Naive B cell (primary cell): ENCODE measurements at places on chromosomes 6 and 20.

GRCh38 chr6:166798652-166799051, 157.7 kb downstream of the RNASET2 start:
- DNase-seq = no peak
- no peaks in the 10 kb centered on the region for H3K36me3 ChIP-seq
- H3K27ac ChIP-seq = no peak overlapping the region
- H3K4me3 ChIP-seq = no peak overlapping the region

DNA sequence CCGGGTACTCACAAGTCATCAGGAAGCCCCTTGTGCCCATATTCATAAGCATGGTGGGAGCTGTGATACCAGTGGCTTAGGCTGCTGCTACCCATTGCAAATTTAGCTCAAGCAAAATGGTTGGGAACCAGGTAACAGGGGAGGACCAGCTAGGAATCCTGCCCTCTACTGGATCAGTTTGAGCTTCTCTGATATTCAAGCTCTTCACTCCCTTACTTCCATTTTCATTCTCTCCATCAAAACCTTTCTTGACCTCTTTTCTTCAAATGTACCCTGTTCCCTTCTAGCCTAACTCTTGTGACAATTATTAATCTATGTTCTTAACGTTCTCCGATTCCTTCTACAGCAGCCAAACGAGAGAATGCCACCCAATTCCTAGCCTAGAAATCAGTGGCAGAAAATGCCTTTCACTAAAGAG, 9.7 kb downstream of the NOL7 start:
- H3K4me3 ChIP-seq = no peak overlapping the region
- H3K27me3 ChIP-seq = no peaks in the 10 kb centered on the region
- peaks cover 8% of the 10 kb centered on the region for H3K36me3 ChIP-seq
- peak overlapping the region; percentile 2 for H3K27ac ChIP-seq
- peak; percentile 33 for DNase-seq
- H3K4me1 ChIP-seq = peaks cover 4% of the 10 kb centered on the region

DNA sequence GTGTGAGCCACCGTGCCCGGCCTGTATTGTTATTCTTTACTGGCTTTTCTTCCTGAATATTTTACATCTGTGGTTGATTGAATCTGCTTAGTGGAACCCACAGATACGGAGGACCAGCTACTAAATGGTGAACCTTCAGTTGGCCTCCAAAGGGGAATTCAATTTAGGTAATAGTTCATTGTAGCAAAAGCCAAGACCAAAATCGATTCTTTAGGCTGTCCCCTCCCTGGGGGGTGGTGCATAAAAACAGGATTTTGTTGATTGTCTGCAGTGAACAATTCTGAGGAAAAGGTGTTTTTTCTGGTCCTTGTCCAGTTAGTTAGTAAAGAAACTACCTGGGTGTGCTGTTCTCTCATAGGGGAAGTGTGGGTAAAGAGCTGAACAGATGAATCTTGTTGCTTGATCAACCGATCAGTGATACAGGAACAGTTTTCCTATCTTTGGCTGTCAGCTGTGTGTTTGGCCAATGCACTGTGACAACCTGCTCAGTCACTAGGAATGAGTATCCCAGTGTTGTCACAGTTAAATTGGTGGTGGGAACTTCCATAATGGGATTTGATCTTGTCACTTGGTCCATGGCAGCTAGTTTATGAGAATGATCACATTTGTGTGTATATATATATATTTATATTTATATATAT, 19.5 kb downstream of the LHFPL5 start:
- H3K27ac ChIP-seq = no peak overlapping the region
- peaks cover 9% of the 10 kb centered on the region for H3K4me1 ChIP-seq
- peaks cover 3% of the 10 kb centered on the region for H3K27me3 ChIP-seq

GRCh38 chr6:54916858-54917257, 70.3 kb downstream of the FAM83B start:
- no peak for DNase-seq
- no peaks in the 10 kb centered on the region for H3K36me3 ChIP-seq
- H3K4me3 ChIP-seq = no peak overlapping the region
- no peaks in the 10 kb centered on the region for H3K27me3 ChIP-seq
- H3K27ac ChIP-seq = no peak overlapping the region

- no peaks in the 10 kb centered on the region for H3K27me3 ChIP-seq
- H3K4me3 ChIP-seq = no peak overlapping the region
- H3K4me1 ChIP-seq = no peaks in the 10 kb centered on the region
- DNase-seq = no peak
- H3K36me3 ChIP-seq = no peaks in the 10 kb centered on the region
- no peak overlapping the region for H3K27ac ChIP-seq
Observed at GRCh38 chr20:53778041-53778516, 184.4 kb upstream of the ZNF217 start.

DNA sequence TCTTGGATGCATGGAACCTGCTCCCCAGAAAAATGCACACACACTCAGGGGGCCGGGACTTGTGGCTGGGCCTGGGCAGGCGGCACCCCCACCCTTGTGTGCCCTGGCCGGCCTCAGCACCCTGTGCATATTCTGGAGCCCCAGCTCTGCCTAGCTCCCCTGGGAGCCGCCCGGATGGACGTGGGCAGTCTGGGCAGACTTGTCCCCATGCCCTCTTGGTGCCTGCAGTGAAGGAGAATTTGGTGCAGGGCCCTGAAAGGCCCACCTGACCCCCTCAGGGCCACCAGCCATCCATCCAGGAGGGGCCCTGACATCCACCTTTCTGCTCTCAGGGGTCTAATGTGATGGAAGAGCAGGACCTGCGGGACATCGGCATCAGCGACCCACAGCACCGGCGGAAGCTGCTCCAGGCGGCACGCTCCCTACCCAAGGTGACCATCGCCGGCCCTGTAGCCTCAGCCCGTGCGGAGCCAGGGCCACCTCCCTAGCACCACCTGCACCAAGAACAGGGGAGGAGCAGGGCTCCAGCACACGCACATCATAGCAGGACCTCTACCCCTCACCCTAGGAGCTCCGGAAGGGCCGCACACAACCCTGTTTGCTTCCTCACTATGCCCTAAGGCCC, 62.8 kb downstream of the TCP11 start:
- H3K27ac ChIP-seq = no peak overlapping the region
- no peak for DNase-seq
- H3K4me3 ChIP-seq = no peak overlapping the region
- peaks cover 9% of the 10 kb centered on the region for H3K36me3 ChIP-seq
- H3K4me1 ChIP-seq = peaks cover 6% of the 10 kb centered on the region

- no peak overlapping the region for H3K4me3 ChIP-seq
- H3K4me1 ChIP-seq = no peaks in the 10 kb centered on the region
- no peaks in the 10 kb centered on the region for H3K36me3 ChIP-seq
- no peak overlapping the region for H3K27ac ChIP-seq
- no peak for DNase-seq
Observed at GRCh38 chr20:44768256-44768655, 22.6 kb downstream of the KCNK15 start.

DNA sequence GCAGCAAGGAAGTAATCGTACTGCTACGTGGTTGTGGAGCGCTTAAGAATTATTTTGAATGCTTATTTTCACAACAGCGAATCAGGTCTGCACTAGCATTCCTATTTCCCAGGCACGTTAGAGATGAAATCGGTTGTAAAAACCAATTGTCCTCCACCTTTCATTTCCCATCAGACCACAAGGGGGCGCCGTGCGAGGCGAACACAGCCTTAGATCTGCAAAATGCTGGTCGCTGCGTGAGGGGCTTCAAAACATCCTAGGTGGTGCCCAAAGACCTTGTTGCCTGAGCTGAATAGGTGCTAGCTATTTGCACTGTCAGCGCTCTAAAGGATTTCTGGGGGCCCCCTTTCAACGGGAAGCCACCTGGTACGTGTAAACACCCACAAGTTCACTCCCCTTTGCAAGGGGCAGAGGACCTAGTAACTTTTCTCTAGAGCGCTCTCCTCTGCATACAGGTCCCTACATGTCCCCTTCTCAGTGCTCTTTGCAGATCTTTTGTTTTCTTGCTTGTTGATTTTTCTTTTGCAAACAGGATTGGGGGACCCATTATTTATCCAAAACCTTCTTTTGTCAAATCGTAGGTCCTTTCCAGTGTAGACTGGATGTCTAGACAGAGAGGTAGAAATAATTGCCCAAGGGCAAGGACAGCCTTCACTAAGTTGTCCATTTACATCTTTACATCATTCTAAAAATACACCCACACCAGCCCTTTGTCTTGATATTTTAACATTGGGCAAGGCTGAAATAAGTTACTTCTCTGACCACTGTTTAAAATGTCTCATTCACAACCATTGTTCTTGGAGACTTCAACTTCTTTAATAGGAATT, 59.8 kb downstream of the NEDD9 start:
- no peak overlapping the region for H3K27ac ChIP-seq
- peak overlapping the region; percentile 22 for H3K4me3 ChIP-seq
- H3K36me3 ChIP-seq = no peaks in the 10 kb centered on the region

- H3K27me3 ChIP-seq = no peaks in the 10 kb centered on the region
- H3K4me1 ChIP-seq = peaks cover 21% of the 10 kb centered on the region
- no peaks in the 10 kb centered on the region for H3K36me3 ChIP-seq
- H3K27ac ChIP-seq = peak overlapping the region; percentile 94
- H3K4me3 ChIP-seq = peak overlapping the region; percentile 60
- no peak for DNase-seq
Observed at GRCh38 chr6:31776485-31776988, 591 bp downstream of the VWA7 start.

DNA sequence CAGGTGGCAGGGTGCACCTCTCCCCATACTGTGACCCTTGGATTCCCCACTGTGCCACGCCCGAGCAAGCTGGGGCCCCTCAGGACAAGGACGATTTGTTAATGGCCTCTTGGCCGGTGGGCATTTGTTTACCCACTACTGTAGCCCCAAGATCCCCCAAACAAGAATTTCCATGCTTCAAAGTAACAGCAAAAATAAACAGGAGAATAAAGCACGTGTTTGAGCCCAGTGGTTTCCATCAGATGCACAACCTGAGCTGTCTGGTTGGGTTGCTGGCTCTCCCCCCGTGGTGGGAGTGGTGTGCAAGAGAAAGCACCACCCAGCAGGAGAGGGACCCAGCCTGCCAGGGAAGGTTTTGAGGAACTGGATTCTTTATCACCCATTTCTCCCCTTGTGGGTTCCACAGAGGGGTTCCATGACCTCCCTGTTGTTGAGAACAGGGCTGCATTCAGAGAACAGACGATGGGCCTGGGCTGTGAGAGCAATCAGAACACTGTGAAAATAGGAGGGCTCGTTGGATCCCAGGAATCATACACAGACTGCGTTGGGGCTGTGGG, 4.8 kb downstream of the CD93 start:
- H3K36me3 ChIP-seq = no peaks in the 10 kb centered on the region
- H3K4me1 ChIP-seq = peaks cover 2% of the 10 kb centered on the region
- DNase-seq = no peak
- no peak overlapping the region for H3K4me3 ChIP-seq
- H3K27me3 ChIP-seq = peaks cover 13% of the 10 kb centered on the region

DNA sequence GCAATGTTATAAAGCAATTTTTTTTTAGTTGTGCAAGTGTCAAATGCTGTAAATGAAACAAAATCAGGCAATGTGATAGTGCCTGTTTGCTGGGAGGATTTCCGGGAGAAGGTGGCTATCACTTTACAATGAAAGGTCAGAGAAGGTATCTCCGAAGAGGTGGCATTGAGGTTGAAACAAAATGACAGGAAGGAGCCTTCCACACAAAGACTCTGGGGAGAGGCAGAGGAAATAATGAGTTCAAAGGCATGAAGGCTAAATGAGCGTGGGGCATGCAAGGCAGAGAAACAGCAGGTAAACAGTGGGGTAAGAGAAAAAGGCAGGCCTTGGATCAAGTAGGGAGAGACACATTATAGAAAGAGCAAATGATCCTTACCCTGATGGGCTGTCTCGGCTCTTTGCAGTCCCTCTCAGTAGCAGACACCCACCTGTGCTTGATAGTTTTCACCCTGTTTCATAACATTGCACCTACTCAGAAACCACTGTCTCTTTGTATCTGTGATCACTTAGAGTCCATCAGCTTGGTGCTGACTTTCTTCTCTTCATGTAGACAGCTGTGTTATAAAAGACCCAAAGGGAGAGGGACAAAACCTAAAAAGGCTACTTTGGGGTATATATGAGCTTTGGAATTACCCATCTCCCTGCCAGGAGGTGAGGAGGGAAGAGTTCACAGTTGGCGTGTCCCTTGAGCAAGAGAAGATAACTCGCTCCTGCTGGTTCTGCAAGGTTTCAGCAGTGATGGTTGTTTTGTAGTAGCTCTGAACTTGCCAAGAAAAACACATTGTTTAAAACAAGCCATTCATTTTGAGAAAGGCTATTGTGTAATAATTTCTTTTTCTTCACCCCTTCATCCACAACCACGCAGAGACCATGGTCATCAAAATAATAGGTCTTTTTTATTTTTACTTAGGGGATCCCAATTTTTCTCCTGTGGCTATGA, 22.3 kb downstream of the NRN1 start:
- peaks cover 45% of the 10 kb centered on the region for H3K27me3 ChIP-seq
- peaks cover 4% of the 10 kb centered on the region for H3K4me1 ChIP-seq

- DNase-seq = no peak
- no peaks in the 10 kb centered on the region for H3K36me3 ChIP-seq
- H3K27me3 ChIP-seq = no peaks in the 10 kb centered on the region
- no peak overlapping the region for H3K4me3 ChIP-seq
- no peak overlapping the region for H3K27ac ChIP-seq
- H3K4me1 ChIP-seq = peaks cover 6% of the 10 kb centered on the region
Observed at GRCh38 chr6:36927691-36928546, 26.6 kb upstream of the PI16 start.

DNA sequence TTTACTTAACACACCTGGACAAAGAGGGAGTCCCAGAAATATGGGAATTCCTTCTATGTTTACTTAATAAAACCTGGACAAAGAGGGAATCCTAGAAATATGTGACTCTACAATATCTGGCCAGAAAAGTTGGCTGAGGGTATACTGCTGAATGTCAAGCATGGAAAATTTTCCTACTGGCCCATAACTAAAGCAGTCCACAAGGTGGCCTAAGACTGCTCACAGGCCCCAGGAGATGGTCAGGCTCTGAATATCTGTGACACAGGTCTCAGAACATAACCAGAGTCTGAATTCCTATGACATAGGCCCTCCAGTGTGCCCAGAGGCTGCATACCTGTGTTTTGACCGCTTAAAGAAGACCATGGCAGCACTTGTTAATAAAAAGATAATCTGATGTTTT, 578.2 kb upstream of the NRSN1 start:
- no peak overlapping the region for H3K27ac ChIP-seq
- no peak for DNase-seq

DNA sequence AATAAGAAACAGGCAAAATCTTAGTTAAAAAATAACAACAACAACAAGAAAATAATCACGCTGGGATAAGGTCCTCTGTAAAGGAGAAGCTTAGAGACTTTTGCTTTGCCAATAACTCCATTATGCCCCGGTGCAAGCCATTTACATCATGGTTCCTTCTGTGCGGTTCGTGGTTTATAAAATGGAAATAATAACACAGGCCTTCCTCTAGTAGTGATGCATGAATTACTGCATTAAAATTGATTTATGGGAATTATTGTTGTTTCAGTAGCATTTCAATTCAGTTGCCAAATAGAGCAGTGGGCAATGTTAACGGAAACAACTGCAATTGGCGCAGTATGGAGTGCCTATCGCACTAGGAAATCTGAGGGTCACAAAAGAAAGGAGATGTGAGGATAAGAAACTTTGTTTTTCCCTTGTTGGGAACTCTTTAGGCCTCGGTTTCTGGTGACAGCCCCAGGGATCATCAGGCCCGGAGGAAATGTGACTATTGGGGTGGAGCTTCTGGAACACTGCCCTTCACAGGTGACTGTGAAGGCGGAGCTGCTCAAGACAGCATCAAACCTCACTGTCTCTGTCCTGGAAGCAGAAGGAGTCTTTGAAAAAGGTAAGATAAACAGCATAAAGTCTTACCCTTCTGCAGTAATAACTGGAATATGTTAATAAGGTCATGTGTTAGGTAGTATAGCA, 1.1 kb downstream of the CD109 start:
- H3K27me3 ChIP-seq = peaks cover 54% of the 10 kb centered on the region
- peak overlapping the region; percentile 77 for H3K4me3 ChIP-seq
- H3K4me1 ChIP-seq = peaks cover 13% of the 10 kb centered on the region
- DNase-seq = no peak
